ENCODE measurements at places on chromosomes 12 and 14.

GRCh38 chr14:79443602-79444001 is 767.7 kb downstream of the DIO2 start:
- no peak for DNase-seq

DNA sequence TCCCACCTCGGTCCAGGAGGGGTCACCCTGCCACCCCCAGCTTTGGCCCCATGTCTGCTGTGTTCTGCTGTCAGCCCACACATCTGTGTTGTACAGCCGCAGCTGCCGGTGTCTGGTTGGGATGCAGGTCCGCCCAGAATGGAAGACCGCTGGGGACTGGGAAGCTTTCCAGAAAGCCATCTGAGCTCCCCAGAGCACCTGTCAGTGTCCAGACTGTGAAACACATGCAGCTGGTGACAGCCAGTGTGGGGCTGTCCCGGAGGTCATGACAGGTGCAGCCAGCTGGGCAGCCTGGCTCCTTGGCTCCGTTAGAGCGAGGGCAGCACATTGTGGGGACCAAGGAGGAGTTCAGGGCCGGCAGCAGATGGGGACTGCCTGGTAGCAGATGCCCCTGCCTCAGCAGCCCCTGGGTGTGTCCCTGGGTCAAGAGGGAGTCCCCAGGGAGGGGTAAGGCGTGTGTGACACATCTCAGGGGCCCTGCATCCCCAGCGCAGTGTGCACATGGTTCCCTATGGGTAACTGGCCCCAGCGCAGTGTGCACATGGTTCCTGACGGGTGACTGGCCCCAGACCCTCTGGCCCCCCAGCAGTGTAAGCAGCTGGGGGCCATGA is 16.4 kb downstream of the CEP170B start:
- peak; percentile 88 for DNase-seq

DNA sequence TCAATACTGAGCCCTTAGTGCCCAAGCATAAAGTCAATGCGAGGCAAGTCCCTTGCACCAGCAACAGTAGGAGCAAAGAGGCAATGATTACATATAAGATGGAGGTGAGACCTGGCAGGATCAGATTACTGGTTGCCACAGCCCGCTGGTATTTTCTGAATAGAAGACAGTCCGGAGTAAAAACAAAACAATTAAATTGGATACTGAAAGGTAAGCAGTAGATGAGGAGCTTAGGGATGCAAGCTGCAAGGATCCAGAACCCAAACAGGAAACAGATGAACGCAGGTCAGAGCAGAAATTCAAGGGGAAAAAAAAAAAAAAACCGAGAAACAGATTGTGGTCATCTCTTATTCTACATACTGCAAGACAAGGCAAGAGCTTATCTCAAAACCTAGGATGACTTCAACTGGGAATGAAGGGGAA is 119.6 kb downstream of the MED13L start:
- no peak for DNase-seq

GRCh38 chr12:66131067-66131688 is 628 bp upstream of the LLPH start:
- no peak for DNase-seq

GRCh38 chr12:62899568-62900390 is 35.2 kb downstream of the PPM1H start:
- no peak for DNase-seq

GRCh38 chr12:104286516-104287482 is 16.7 kb upstream of the EID3 start:
- DNase-seq = peak; percentile 89

DNA sequence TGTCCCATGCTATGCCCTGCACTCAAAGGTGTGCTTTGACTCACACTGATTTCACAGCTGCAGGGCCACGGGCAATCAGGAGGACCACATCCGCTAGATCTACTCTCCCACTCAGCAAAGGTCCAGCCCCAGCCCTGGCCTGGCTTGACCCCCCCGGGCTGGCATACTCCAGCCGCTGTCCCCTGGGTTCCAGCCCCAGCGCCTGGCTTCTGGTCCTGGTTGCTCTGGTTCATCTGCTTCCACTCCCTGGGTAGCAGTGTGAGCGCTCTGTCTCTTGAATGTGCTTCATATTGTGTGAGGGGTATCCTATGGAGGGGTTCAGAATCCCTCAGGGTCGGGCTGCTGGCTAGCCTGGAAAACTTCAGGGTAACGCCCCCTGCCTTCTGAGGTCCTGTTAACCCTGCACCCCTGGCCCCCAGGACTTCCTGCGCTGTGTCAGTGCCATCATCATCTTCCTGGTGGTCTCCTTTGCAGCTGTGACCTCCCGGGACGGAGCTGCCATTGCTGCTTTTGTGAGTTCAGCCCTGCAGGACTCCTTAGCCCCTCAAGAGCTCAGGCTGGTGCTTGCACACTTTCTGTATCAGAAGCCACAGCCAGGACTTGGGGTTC is 1.9 kb downstream of the CMTM5 start:
- no peak for DNase-seq

DNA sequence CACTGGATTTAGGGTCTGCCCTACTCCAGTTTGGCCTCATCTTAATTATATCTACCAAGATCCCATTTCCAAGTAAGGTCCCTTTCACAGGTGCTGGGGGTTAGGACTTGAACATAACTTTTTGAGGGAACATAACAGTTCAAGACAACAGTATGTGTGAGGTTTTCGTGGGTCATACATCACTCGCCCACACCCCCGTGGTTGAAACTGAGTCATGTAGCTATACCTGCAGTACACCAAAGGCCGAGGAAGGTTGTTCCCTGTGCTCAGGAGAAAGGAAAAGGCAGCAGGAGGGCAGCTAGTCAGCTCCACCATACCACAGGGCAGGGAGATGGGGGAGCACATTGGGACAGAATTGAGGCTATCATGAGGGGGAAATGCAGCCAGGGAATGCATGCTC is 167.0 kb downstream of the PPM1H start:
- DNase-seq = no peak

DNA sequence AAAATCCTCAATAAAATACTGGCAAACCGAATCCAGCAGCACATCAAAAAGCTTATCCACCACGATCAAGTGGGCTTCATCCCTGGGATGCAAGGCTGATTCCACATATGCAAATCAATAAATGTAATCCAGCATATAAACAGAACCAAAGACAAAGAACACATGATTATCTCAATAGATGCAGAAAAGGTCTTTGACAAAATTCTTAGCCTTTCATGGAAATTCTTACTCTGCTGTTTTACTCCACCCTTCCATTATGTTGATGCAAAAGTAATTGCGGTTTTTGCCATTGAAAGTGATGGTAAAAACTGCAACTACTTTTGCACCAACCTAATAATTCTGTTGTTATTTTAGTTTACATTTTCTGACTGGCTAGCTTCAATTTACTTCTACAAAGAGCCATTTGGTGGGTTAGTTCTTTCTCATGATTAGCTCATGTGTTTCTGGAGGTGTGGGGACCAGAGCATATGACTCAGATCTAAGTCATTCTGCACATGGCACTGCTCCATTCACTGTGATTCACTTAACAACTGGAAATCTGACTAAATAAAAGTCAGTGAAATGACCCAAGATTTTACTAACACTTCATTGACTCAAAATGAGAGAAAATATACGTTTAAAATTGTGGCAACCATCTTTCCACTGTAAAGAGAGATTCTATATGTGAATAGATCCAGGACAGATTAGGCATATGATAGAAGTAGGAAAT is 99.9 kb downstream of the TMTC3 start:
- DNase-seq = no peak

DNA sequence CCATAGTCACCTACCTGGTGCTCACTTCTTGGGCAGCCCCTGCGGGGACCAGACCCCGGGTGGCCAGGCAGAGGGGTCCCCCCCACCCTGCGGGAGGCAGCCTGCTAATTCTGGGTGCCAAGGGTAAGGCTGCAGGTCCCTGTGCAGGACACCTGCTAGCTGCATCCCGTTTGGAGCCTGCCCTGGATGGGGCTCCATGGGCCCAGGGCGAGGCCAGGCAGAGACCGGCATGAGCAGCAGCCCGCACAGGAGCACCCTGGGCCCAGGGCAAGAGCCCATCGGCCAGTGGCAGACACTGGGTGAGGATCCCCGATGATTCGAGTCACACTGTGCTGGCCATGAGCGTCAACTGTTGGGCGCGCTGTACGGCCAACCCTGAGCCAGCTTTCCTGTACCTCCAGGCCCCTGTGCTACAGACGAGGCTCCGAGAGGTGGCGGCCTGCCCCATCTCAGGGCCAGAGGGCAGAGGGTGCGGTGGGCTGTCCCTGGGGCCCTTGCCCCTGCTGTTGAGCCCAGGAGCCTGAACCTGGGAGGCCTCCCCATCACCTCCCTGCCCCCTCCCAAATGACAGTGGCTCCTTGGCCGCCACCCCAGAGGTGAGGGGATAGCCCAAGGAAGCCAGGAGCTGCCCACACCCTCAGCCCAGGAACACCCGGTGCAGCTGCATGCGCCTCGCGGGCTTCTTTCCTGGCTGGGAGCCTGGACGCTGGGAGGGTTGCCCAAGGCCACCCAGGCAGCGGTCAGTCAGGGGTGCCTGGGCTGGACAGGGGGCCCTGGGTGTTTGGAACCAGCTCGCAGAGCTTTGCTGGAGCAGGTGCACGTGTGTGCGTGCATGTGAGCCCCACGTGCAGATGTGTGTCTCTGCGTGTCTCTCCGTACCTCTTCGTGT is 47.7 kb downstream of the CYP46A1 start:
- no peak for DNase-seq

- peak; percentile 24 for DNase-seq
Measured at GRCh38 chr12:106248312-106248845, 559 bp upstream of the CKAP4 start.

DNA sequence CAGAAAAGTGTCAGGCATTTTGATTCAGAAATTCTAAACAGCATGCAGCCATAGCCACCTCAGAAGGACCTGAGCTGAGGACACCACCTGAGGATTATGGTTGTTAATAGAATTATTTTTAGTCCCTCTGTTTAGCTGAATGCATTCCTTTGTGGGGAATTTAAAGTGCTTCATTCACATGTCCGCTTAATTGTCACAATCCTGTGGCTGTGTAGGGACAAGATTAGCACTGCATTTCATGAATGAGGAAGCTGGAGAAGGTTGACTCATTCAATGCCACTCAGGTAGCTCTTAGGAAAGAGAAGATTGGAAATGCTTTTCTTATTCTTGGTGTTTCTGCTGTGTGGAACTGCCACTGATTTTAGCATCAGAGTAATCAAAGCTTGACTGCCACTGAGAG is 42.0 kb upstream of the KRR1 start:
- DNase-seq = no peak

DNA sequence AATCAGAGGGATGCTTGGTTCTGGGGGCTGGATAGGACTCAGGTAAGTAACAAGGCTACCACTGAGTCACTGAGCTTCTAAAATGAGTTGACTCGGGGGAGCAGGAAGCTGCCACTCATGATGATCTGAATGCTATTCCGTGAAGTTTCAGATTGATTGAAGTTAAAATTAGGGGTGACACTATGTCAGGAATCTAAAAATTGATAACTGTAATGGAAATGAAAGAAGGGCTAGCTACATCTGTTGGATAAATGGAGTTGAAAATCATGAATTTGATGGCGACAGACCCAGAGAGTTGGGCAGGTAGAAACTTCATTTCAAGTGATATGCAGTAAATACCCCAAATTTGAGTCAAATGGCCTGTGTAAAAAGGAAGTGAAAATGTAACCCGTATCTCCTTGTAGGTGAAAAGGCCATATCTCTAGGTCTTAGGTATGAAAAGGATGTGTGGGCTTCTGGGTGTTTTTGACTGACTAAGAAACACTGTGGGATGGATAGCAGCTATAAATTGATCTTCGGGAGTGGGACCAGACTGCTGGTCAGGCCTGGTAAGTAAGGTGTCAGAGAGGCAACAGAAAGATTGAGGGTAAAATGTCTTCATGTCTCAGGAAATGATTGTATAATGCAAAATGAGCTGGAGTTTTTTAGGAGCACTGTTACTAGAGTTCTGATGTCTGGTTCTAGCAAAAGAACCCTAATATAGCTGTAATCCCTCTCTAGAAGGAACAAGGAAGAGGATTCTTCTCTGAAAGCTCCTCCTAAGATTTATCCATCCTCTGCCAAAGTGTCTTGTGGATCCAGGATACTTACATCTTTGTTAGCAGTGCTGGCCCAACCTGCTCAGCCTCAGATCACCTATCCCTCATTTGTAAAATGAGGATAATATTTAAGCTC is 57.3 kb downstream of the DAD1 start:
- no peak for DNase-seq

- no peak for DNase-seq
Measured at GRCh38 chr12:16555630-16556029, 50.3 kb downstream of the LMO3 start.

DNA sequence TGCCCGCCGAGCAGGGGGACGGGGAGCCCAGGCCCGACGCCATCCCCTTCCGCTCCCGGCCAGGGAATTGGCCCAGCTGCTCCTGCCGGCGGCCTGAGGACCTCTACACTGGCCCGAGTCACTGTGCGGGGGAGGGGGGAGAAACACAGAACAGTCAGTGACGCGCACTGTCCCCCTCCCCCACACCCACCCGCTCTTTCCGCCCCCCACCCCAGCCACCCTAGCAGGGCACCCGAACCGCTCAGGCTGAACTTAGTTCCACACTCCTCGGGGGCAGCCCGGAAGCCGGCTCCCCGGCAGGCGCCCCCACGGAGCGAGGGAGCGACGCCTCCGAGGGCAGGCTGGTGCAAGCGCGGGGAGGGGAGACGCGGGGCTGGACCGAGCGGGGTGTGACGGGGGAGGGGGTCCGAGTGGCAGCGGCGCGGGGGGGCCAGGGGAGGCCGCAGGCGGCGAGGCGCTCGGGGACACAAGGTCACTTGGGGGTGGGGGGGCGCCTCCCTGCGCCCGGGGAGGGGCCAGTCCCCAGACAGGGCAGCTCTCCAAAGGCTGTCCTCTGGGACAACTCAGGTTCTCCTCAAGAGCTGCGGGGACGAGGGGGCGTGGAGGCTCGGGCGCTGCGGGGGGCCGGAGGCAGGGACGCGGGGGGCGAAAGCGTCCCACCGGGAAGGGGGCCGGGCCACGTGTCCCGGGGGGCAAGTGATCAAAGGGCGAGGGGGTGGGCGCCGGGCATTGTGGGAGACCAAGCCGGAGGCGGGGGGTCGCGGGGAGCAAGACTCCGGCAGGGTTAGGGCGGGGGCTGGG is 648 bp downstream of the CHD4 start:
- no peak for DNase-seq

- DNase-seq = peak; percentile 84
Measured at GRCh38 chr12:58888131-58888783, 32.0 kb downstream of the LRIG3 start.

GRCh38 chr14:20610002-20610765 is 19.0 kb upstream of the RNASE12 start:
- peak; percentile 87 for DNase-seq

- DNase-seq = no peak
Measured at GRCh38 chr12:66268562-66268961, 33.7 kb upstream of the HELB start.

- DNase-seq = no peak
Measured at GRCh38 chr12:105467710-105468366, 137.3 kb downstream of the C12orf75 start.

DNA sequence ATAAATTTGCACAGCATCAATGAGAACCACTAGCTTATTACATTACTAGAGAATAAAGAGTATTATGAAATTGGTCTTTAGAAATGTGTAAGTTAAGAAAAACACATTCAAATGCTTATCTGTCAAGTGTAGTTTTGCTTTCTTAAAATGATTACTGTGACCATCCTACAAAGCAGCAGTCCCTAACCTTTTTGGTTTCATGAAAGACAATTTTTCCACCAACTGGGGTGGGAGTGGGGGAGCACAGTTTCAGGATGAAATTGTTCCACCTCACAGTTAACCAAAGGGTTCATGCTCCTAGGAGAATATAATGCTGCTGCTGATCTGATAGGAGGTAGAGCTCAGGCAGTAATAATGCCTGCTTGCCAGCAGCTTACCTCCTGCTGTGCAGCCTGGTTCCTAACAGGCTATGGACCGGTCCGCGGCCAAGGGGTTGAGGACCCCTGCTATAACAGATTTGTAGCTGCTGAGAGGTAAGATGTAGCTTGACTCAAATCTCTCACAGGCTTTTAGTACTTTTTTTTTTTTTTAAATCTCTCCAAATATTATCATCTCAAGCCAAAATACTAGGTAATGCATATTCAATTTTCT is 45.4 kb downstream of the PPP4R3A start:
- DNase-seq = no peak
